Activated CD4-positive, alpha-beta T cell treated with anti-CD3 and anti-CD28 coated beads, Interleukin-2, amount 10 ng/mL, durations not matched to agents 24 days and 14 days (primary cell): ENCODE measurements at places on chromosomes 1 and 21. TPM values are rescaled to one million over a fixed set of nuclear protein-coding genes. Genes with fewer than 3 reads are reported as not detected.

DNA sequence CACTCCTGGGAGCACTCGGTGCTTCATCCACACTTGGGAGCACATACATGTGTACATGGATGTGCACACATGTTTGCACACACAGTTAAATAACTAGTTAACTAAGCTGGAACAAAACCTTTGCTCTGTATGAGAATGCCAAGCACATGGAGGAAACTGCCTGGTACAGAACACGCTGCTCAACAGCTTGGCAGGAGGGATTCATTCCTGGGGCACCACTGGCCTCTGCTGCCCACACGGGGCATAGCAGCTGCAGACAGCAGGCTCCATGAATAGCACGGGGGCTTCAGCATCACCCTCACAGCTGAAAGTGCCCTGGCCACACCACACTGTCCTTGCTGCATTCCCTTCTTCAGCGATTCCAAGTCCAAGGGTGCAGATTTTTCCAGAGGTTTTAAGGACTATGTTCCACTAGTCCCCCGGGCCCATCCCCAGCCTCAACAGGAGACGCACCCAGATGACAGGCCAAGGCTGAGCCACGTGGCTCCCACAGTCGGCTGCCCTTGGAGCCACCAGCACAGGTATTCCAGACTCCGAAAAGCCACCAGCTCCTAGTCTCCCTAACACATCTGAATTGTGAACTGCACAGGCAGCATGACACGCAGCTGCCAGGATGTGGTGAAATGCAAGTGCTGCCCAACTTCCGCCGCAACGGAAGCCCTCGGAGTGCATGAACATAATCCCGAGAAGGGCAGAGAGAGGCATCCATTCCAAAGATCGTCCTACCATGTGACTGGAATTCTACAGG lies 16.9 kb downstream of the NPHP4 start:
- no peaks in the 10 kb centered on the region for H3K27me3 ChIP-seq
- peaks cover 18% of the 10 kb centered on the region for H3K36me3 ChIP-seq
- DNase-seq = peak; percentile 84
- H3K27ac ChIP-seq = peak overlapping the region; percentile 82
- peak overlapping the region; percentile 55 for H3K4me3 ChIP-seq

GRCh38 chr1:99084562-99084961 lies 79.9 kb upstream of the PLPPR5 start:
- H3K27ac ChIP-seq = no peak overlapping the region
- H3K27me3 ChIP-seq = no peaks in the 10 kb centered on the region
- no peaks in the 10 kb centered on the region for H3K36me3 ChIP-seq

NPR1 gene
- 0.05 and 0.09 TPM in 2 replicates for total RNA-seq

GRCh38 chr1:33322870-33323585 lies 2.1 kb upstream of the A3GALT2 start:
- no peaks in the 10 kb centered on the region for H3K4me1 ChIP-seq
- no peak overlapping the region for H3K4me3 ChIP-seq
- no peak for DNase-seq
- H3K27ac ChIP-seq = no peak overlapping the region

DNA sequence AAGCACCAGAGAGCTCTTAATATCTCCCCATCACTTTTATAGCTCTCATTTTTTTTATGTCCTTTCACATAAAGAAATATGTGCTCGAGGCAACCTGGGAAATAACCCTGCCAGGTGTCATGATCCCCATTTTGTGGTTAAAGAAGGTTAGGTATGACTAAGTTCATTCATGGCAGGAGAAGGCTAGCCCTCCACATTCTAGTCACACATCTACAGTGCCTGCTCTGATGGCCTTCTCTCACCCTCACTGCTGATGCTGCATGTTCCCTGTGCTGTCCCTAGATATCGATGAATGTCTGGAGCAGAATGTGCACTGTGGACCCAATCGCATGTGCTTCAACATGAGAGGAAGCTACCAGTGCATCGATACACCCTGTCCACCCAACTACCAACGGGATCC lies 187.5 kb downstream of the TPR start:
- no peaks in the 10 kb centered on the region for H3K36me3 ChIP-seq
- no peak overlapping the region for H3K27ac ChIP-seq
- peak; percentile 57 for DNase-seq
- no peak overlapping the region for H3K4me3 ChIP-seq

DNA sequence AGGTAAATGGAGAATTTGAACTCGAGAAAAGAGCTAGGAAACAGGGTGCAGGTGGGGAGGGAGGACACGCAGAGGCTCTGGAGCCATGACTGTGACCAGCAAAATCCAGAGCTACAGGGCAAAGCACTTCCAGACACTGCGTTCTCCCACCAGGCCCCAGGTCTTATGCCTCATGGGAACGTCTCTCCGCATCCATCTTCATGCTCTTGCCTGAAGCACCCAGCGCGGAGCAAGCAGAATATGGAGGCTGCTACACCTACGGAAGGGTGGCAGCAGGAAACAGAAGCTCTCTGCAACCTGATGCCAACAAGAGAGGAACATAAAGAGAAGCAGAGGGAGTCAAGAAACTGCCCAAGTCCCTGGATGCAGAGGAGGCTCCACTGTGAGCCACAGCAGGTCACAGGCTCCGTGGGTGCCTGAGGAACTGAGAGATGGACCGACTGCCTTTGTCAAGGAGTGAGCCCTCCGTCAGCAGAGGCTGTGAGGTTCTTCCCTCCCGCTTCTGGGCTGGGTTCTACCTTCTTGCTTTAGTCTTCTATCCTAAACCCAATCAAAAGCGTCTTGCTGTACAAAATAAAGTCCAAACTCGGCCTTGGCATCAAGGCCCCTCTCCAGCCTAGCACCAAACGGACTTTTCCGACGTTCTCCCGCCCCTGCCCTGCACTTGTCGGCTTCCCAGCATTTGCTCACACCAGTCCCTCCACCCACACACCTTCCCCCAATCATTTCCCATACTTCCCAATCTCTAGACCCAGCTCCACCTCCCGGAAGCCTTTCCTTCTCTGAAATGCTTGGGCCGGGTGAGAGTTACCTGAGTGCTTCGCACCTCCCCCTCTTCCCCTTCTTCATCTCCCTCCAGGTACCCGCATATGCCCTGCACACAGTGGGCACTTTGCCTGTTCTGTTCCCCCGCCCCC lies 930 bp downstream of the DHCR24 start:
- H3K4me3 ChIP-seq = peak overlapping the region; percentile 99
- H3K36me3 ChIP-seq = peaks cover 44% of the 10 kb centered on the region
- H3K27me3 ChIP-seq = peaks cover 5% of the 10 kb centered on the region
- peak overlapping the region; percentile 96 for H3K27ac ChIP-seq
- H3K4me1 ChIP-seq = peaks cover 60% of the 10 kb centered on the region

GRCh38 chr1:39640861-39641260 lies 1.4 kb upstream of the HEYL start:
- H3K27me3 ChIP-seq = peaks cover 35% of the 10 kb centered on the region
- DNase-seq = no peak
- no peak overlapping the region for H3K27ac ChIP-seq
- H3K4me1 ChIP-seq = no peaks in the 10 kb centered on the region
- H3K36me3 ChIP-seq = no peaks in the 10 kb centered on the region

FBXO2 gene
- total RNA-seq = 0.76 and 1.0 TPM in 2 replicates

DNA sequence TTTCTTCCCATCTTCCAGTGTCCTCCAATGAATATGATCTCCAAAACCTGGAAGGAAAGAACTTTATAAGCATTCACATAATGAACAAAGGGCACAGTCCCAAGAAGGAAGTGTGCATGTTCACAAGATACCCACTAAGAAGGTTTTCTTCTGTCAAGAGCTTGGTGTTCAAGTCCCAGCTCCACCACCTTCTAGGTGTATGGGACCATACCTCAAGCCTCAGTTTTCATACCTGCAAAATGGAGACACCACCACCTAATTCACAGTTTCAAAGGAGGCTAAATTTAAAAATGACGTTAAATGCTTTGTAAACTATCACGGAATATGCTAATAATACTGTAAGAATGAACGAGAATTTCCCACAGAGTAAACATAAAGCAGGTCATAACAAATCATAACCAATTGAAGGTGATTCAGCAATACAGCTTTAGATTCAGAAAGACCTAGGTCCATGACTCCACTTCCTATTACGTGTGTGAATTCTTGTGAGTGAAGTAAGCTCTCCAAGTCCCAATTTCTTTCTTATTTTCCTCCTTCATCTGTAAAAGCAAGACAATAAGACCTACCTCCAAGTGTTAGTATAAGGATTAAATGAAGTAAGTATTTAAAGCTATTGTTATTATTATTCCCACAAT lies 8.1 kb upstream of the KTI12 start:
- peaks cover 2% of the 10 kb centered on the region for H3K4me1 ChIP-seq
- H3K36me3 ChIP-seq = peaks cover 27% of the 10 kb centered on the region
- no peak overlapping the region for H3K4me3 ChIP-seq
- H3K27me3 ChIP-seq = no peaks in the 10 kb centered on the region
- no peak for DNase-seq
- no peak overlapping the region for H3K27ac ChIP-seq

GRCh38 chr1:29282924-29283803 lies 46.8 kb downstream of the PTPRU start:
- no peaks in the 10 kb centered on the region for H3K27me3 ChIP-seq
- H3K27ac ChIP-seq = peak overlapping the region; percentile 20
- peak overlapping the region; percentile 44 for H3K4me3 ChIP-seq
- H3K4me1 ChIP-seq = peaks cover 5% of the 10 kb centered on the region

SRRM1 gene
- 258 and 261 TPM in 2 replicates for total RNA-seq

DNA sequence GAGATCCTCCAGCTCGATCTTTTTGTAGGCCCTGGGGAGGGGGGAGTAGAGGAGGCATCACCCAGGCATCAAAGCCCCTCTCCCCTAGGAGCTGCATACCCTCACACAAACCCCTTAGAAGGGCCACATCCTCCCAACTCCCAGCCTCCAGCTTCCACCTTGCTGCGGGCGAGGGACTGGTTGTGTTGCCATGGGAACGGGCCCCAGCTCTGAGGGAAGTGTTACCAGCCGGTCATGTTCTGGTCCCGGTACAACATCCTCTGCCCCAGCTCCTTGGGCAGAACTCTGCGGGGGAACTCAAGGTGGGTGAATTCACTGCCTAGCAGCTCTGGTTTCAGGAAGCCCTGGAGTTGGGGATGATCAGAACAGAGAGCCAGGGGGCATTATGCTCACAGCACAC lies 4.1 kb downstream of the PPM1J start:
- H3K27ac ChIP-seq = no peak overlapping the region
- H3K4me3 ChIP-seq = no peak overlapping the region
- H3K27me3 ChIP-seq = peaks cover 44% of the 10 kb centered on the region
- DNase-seq = no peak

CRYAA gene
- not detected in 2 replicates for total RNA-seq

DNA sequence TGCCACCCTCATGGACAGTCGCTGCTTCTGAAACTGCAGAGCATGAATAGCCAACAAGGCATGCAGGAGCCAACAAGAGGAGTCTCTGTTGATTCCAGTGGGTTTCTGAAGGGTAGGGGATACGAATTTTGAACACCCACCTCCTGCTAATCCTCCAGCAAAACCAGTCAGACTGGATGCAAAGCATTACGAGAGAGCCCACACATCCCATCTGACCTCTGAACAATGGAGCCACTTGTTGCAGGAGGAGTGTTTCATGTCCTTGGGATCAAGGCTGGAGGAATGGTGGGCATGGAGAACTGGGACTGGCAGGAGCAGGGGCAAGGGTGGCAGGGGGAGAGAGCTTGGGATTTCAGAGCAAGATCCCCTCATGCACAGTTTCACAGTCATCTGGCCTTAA lies 1.6 kb downstream of the VTCN1 start:
- H3K4me3 ChIP-seq = no peak overlapping the region
- no peaks in the 10 kb centered on the region for H3K4me1 ChIP-seq
- H3K36me3 ChIP-seq = no peaks in the 10 kb centered on the region
- peaks cover 9% of the 10 kb centered on the region for H3K27me3 ChIP-seq
- H3K27ac ChIP-seq = no peak overlapping the region

MAN1A2 gene
- 23.9 and 28.7 TPM in 2 replicates for total RNA-seq

C1orf53 gene
- total RNA-seq = 1.0 and 1.3 TPM in 2 replicates

DNA sequence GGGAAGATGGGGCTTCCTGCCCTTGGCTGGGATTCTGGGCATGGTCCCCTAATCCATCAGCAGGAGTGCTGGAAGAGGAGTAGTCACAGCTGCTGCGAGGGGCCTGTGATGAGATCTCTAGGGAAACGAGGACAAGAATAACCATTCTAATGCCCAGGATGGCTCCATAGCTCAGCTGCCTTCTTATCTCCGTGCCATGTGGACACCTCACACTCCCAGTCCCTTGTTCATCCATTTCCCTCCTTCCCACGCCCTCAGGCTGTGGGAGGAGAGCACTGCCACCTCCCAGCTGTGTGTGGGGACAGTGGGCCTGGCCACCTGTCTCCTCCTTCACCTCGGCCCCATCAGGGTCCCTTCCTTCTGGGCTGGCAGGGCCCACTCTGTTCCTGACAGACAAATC lies 16.1 kb upstream of the ETV3 start:
- H3K4me3 ChIP-seq = no peak overlapping the region
- H3K4me1 ChIP-seq = peaks cover 30% of the 10 kb centered on the region
- peaks cover 29% of the 10 kb centered on the region for H3K27me3 ChIP-seq
- H3K36me3 ChIP-seq = no peaks in the 10 kb centered on the region
- DNase-seq = no peak

DNA sequence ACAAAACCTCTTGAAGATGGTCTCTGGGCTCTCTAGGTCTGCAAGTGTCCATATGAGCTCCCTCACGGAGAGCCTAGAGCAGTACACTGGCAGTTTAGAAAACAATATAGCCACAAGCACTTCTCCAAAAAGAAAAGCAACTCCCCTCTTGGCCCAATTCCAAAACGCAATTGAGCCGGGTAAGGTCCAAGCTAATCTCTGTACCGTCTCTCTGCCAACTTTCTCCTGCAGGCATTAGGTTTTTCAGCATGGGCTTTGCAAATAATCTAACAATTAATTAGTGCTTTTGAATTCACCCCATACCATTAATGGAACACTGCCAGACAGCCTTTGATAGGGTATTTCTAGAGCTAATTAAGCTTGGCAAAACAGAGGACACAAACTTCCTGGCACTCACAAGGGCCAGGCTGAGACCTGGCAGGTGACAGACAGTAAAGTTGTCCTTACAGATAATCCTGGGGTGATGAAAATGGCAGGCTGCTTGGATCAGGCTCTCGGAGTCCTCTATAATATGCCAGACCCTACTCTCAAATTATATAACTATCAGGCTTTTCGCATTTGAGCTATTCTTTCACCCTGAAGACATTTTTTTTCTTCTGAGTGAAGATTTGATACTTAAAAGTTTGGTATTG lies 39.8 kb downstream of the TGFBR3 start:
- H3K4me3 ChIP-seq = no peak overlapping the region
- peaks cover 6% of the 10 kb centered on the region for H3K36me3 ChIP-seq
- no peak overlapping the region for H3K27ac ChIP-seq
- peaks cover 10% of the 10 kb centered on the region for H3K4me1 ChIP-seq

GJA8 gene
- total RNA-seq = not detected in 2 replicates

GRCh38 chr21:31558189-31558961 lies 101.1 kb upstream of the SOD1 start:
- peaks cover 4% of the 10 kb centered on the region for H3K36me3 ChIP-seq
- H3K27ac ChIP-seq = no peak overlapping the region
- H3K4me3 ChIP-seq = peak overlapping the region; percentile 88
- H3K27me3 ChIP-seq = peaks cover 30% of the 10 kb centered on the region
- no peak for DNase-seq
- peaks cover 43% of the 10 kb centered on the region for H3K4me1 ChIP-seq

- no peak overlapping the region for H3K27ac ChIP-seq
- H3K4me1 ChIP-seq = no peaks in the 10 kb centered on the region
- no peak for DNase-seq
- H3K27me3 ChIP-seq = no peaks in the 10 kb centered on the region
- H3K4me3 ChIP-seq = no peak overlapping the region
- no peaks in the 10 kb centered on the region for H3K36me3 ChIP-seq
Observed at GRCh38 chr1:240237305-240237721, 145.6 kb downstream of the FMN2 start.
